Right ventricle myocardium inferior (tissue), 1 donor: ENCODE measurements at places on chromosomes 4 and X. TPM values are rescaled to one million over a fixed set of nuclear protein-coding genes. Genes with fewer than 3 reads are reported as not detected.
A peak's percentile ranks its signal among the peaks of the same experiment; 100 is the strongest.

DNA sequence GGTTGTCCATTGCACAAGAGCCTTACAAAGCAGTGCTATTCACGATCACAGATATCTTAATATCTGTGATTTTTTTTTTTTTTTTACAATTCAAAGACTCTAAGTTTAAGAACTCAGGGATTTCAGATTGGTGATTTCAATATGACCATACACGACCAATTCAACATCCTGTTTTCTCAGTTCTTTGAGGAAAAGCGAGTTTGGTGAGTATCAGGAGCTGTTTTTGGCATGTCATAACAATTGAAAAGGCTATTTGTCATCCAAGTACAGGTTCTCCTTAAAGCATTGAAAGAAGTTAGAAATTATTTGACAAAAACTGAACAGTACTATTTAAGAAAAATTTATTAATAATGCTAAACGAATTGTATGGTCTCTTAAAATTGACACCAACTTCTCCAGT is 9.1 kb upstream of the ARHGEF6 start:
- DNase-seq: no peak

DNA sequence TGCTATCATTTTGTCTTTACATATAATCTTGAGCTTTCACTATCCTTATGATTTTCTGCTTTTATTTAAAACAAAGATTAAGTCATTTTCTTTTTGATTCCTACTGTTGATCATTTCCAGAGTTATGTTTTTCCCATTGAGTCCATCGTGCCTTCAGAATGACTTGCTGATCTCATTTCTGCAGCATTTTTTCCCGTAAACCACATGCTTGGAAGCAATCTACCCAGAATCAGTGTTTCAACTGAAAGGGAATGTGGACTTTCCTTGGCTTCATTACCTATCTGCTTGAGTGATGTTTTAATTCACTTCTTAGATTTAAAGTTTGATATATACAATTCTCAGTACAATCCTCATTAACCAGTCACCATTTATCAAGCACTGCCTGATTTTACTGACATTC is 192.4 kb upstream of the FSTL5 start:
- DNase-seq: no peak

GRCh38 chr4:13903901-13904300 is 276.4 kb upstream of the BOD1L1 start:
- DNase-seq: no peak

DNA sequence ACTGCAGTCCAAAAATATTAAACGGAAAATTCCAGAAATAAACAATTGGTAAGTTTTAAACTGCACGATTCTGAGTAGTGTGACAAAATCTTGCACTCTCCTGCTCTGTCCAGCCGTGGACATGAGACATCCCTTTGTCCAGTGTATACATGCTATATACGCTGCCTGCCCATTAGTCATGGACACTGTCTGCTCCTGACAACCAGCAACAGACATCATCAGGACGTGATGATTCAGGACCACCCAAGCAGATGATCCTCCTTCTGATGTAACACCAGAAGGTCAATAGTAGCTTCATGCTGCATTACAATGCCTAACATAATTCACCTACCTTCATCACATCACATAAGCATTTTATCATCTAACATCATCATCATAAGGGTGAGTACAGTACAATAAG is 36.3 kb downstream of the ATRX start:
- no peak for DNase-seq

- peak; percentile 83 for DNase-seq
These were observed 1.6 kb downstream of the LONRF3 start for GRCh38 chrX:118975831-118976598.

DNA sequence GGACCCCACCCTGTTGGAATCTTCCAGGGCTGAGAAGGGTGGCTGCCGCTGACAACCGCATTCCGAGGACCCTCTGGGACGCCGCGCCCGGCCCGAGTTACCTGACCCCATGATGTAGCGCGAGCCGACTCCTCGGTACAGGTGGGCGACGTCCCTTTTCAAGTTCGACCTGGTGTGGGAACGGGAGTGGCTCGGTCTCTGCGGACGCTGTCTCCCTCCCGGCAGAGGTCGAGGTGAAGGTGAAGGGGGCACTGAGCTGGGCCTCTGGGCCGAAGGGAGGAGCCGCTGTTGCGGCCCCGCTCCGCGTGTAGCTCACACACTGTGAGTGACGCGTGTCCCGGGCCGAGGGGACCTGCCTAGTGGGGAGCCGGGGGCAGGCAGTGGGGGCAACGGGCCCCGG is 4.5 kb downstream of the GTPBP6 start:
- DNase-seq: peak; percentile 59

DNA sequence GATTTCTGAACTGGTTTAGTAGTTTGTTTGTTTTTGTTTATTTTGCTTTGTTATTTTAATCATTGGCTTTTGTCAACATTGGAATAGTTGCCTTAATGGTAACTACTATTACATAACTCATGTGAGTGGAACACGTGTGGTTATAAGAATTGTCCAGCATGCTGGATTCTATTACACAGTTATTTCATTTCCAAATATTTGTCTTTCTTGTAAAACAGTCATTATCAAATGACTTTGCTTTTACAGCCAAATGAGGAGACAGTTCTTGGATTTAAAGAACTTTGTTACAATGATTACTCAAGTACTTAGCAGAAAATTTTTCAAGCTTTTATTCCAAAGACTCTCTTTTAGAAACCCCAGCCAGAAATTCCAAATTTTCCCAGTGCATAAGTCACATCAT is 516.1 kb upstream of the MAGEB2 start:
- no peak for DNase-seq

DNA sequence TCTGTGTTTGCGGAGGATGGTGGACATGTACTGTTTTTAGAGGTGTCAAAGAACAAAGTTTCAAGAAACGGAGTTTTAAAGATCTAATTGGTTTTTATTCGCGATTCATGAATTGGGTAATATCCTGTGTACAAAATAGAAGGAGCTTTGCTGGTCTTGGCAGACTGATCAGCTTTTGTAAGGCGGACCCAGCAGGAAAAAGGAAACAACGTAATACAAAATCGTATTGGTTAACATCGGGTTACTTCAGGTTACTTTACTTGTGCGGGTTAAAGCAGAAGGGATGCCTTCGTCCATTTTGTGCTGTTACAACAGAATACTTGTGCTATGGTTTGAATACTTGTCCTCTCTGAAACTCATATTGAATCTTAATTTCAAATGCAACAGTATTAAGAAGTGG is 11.4 kb upstream of the NYX start:
- DNase-seq: no peak

DNA sequence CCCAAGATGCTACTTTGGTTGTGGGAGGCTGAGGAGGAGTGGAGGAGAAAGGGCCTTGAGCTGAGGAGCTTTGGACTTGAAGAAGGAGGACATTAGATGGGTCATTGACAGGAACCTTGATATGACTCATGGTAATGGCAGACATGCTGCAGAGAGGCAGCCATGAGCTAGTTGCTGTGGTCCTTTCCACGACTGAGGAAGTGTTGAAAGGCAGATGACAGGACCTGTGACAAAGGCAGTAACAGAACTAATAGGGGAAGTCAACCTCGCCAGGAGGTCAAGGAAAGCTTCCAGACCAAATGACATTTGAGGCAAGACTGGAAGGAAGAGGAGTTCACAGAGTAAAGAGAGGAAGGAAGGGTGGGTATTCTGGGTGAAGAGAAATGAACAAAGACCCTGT is 7.6 kb upstream of the XPNPEP2 start:
- no peak for DNase-seq

- no peak for DNase-seq
These were observed 139.1 kb downstream of the COL4A6 start for GRCh38 chrX:108299101-108299591.

DNA sequence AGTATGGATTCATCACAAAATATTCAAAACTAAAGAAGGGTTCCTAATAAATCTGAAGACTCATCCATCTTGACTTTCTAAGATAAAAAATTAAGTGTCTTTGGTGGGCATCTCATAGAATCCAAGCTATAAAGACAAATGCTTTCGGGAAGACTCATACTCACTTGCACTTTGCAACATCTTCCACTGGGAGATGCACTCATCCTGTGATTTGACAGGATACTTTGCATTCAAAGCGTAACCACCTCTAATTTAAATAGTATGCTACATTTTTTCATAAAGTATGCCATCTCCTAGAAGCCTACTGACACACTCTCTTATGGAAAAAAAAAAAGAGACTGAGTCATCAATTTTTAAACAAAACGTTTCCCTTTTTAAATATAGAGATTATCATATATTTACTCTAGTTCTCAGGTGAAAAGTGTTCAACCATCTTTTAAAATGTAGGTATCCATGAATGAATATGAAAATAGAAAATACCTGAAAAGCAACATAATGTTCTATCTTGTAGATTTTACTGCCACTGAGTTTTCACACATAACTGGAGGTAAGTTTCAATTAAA is 119.6 kb downstream of the KLHL13 start:
- no peak for DNase-seq

GRCh38 chr4:102543030-102543928 is 42.1 kb downstream of the NFKB1 start:
- no peak for DNase-seq

- DNase-seq: no peak
These were observed 171.1 kb upstream of the ANKRD50 start for GRCh38 chr4:124883632-124884031.

DNA sequence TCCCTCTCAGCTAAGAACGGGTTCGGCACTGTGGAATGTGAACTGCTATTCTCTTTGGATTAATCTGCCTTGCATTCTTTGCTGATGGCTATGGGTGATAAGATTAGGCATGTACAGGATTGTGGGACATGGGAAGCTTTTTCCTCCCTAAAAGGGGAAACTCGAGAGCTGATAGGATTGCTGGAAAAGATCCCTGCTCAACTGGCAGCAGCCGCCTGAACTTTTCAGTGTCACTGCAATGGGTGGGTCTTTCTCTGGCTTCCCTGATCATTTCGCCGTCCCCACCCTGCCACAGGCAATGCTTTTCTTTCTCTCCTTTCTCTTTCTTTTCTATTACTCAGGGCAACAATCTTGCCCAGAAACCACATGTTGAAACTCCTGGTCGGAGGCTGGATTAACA is 20.5 kb downstream of the PAGE2 start:
- DNase-seq: no peak

The FABP2 gene
- total RNA-seq: not detected

The GIMD1 gene
- total RNA-seq: not detected

The MAPK10 gene
- total RNA-seq: 4.1 TPM

The PLK4 gene
- 1.1 TPM for total RNA-seq

The POU4F2 gene
- total RNA-seq: not detected

The DIPK2B gene
- total RNA-seq: 21.4 TPM
